ENCODE measurements at places on chromosomes 1 and 21.

DNA sequence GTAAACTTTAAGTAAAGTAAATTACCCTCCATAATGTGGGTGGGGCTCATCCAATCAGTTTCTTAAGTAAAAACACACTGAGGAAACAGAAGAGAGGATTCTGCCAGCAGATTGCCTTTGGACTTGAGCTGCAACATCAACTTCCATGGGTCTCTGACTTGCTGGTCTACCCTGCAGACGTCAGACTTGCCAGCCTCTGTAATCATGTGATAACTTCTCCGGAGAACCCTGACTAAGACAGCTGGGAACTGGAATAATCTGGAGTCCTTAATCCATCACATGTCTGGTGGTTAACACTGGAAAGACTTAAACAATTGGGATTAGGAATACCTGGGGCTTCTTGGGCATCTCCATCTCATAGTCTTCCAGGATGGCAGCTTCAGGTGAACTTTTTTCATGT, 13.2 kb upstream of the CEP350 start:
- no peak for DNase-seq

- DNase-seq: no peak
Observed at GRCh38 chr1:19044975-19045831, 88.7 kb upstream of the IFFO2 start.

DNA sequence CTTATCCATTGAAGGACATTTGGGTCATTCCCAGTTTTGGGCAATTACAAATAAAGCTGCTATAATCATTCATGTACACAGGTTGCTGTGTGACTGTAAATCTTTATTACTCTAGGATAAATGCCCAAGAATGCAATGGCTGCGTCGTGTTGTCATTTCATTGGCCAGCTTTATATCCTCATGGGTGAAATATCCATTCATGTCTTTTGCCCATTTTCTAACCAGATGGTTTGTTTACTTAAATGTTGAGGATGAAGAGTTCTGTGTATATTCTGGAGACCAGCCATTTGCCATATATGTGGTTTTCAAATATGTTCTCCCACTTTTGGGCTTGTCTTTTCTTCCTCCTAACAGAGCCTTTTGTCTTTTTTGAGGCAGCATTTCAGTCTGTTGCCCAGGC, 25.3 kb downstream of the TRIM11 start:
- DNase-seq: no peak

DNA sequence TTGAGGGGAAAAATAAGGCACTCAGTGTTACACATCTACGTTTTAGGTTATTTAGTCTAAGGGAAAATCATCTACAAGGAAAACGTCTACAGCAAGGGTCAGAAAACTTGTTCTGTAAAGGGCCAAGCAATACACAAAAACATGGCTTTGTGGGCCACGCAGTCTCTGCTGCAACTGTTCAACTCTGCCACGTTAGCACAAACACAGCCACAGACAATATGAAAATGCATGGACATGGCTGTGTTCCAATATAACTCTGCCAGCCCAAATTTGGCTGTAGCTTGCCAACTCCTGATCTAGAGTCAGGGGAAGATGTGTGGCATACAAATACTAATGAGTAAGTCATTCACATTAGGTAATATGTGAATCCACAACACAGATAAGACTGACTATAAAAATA, 40.7 kb downstream of the COA6 start:
- DNase-seq: no peak

DNA sequence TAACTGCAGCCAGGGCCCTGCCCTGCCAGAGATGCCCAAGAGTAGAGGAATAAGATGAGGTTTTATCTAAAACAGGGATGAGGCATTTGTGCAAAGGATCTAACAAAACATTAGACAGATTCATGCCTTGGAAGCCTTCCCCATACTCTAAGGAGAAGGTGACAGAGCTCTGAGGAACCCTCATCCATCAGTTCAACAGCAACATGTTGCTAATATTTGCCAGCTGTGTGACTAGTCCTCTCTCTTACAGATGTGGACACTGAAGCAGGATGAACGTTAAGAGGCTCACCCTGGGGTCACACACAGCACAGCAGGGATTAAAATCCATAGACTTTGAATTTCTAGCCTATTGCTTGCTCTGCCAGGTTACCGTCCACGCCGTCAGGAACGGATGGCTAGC, 99.0 kb downstream of the ZBTB18 start:
- DNase-seq: no peak

- DNase-seq: no peak
Observed at GRCh38 chr1:111812306-111812705, 56.6 kb downstream of the DDX20 start.

GRCh38 chr1:87968197-87968955, 639.7 kb downstream of the LMO4 start:
- peak; percentile 44 for DNase-seq

GRCh38 chr1:93965888-93966287, 56.7 kb upstream of the GCLM start:
- no peak for DNase-seq

- no peak for DNase-seq
Observed at GRCh38 chr1:20172033-20172590, 13.8 kb upstream of the UBXN10 start.

GRCh38 chr1:46618754-46619415, 2.3 kb upstream of the MOB3C start:
- no peak for DNase-seq

GRCh38 chr1:221548942-221549341, 192.9 kb downstream of the DUSP10 start:
- no peak for DNase-seq

GRCh38 chr1:77282866-77283539, 1.2 kb downstream of the AK5 start:
- no peak for DNase-seq

- no peak for DNase-seq
Observed at GRCh38 chr1:14970799-14971141, 182.8 kb upstream of the TMEM51 start.

DNA sequence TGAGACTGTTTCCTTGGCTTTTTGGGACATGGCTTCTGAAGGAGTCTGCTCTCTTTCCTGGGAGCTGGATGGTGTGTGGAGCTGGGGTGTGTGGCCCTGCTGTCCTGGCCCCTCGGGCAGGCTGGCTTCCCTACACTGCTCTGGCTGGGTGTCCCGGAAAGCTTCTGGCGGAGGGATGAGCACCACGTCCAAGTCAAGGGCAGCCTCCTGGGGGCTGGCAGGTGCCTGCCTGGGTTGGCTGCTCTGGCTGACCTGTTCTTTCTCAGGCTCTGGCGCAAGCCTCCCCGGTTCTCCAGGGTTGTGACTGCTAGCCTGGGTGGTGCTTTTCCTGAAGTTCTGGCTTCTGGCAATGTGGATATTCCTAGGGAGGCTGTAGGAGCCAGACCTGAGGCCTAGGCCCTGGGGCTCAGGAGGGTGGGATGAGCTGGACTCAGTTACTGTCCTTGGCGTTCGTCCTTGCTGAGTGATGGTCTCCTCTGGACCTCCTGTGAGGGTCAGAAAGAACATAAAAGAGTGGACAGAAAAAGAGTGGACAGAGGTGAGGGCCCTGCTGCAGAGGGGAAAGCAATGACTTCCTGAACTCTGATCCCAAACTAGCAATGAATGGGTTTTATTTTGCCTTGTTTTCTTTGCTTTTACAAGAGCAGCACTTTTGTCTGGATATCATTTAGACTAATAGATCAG, 9.4 kb downstream of the C1orf116 start:
- DNase-seq: no peak

DNA sequence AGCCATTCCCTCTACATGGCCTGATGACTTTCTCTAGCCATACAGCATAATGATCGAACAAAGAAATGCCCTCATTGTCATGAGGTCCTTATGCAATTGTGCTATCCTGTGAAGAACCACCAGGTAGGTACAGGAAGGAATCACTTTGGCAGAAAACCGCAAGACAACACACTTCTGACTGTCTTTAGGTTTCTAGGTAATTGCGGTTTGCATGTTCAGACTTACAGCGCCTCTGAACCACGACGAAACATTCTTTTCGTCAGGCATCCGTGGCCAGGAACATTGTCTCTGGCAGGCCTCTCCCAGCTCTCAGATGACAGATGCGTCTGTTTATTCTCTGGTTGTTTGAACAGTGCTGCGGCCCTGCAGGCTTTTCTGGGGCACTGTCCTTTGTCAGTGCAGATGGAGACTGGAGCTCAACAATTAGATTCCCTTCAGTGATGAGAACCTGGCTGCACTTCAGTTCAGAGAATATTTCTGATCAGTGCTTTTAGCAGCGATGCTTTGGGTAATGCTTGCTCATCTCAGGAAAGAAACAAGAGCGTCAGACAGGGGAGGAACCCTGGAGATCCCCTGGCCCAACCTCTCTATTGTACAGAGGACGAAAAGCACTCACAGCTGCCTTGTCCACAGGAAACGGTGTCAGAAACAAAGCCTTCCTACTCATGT, 63.4 kb downstream of the B3GALT5 start:
- DNase-seq: no peak

GRCh38 chr1:234758851-234759250, 148.9 kb upstream of the IRF2BP2 start:
- DNase-seq: no peak

GRCh38 chr1:185864331-185864730, 130.1 kb downstream of the HMCN1 start:
- no peak for DNase-seq

DNA sequence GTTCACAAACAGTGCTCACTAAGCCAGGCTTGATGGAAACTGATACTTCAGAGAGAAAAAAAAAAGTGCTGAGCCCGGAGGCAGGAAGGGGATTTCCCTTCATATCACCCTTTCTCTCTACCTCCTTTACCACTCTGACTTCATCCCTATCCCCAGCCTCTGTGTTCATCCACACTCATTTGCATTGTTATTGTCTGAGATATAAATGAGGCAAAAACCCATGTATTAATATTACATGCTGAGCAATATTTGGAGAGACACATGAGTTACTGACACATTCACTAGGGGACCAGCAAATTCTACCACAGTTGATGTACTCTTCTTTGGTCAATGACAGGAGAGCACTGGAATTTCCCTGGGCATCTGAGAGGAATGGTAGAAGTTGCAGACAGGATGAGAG, 175.8 kb downstream of the TNFSF18 start:
- no peak for DNase-seq

DNA sequence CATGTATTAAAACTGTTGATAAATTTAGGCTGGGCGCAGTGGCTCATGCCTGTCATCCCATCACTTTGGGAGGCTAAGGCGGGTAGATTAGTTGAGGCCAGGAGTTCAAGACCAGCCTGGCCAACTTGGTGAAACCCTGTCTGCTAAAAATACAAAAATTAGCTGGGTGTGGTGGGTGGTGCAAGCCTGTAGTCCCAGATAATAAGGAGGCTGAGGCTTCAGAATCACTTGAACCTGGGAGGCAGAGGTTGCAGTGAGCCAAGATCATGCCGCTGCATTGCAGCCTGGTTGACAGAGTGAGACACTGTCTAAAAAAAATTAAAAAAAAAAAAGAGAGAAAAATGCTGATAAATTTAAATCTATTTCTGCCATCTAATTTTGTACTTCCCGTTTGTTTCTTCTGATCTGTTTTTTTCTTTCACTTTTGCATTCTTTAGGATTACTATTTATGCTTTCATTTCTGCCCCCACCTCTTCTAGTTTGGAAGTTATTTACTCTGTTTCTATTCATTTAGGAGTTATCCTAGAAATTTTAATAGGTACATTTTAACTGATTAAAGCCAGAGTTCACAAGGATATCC, 3.2 kb upstream of the DENND1B start:
- DNase-seq: no peak

GRCh38 chr1:227422581-227422980, 104.3 kb upstream of the CDC42BPA start:
- no peak for DNase-seq

DNA sequence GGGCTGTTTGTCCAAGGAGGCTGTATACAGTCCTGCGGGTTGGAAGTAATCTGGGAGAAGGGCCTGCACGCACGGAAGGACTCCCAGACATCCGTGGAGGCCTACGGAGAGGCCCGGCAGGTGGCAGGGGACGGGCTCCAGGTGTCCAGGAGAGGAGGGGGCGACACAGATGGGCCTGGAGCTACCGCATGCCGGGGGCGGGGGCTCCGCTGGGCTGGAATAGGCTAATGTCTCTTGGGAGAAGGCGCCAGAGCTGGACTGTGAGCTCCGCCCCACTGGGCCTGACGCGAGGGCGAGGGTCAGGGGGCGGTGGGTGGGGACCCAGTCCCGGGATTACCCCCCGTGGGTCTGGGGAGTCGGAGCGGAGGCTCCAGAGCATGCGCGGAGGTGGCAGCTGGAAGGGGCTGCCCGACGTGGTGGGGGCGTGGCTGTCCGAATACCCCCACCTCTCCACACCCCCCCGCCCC, 659 bp downstream of the AGO1 start:
- peak; percentile 66 for DNase-seq

DNA sequence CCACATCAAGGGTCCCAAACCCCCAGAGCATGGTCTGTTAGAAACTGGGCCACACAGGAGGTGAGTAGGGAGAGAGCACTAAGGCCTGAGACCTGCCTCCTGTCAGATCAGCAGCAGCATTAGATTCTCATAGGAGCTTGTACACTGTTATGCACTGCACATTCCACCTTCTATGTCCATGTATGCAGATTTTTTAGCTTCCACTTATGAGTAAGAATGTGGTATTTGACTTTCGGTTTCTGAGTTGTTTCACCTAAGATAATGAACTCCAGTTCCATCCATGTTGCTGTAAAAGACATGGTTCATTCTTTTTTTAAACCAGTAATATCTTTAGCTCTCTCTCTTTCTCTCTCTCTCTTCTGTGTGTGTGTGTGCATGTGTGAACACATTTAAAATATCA, 663 bp upstream of the GBP6 start:
- DNase-seq: no peak

DNA sequence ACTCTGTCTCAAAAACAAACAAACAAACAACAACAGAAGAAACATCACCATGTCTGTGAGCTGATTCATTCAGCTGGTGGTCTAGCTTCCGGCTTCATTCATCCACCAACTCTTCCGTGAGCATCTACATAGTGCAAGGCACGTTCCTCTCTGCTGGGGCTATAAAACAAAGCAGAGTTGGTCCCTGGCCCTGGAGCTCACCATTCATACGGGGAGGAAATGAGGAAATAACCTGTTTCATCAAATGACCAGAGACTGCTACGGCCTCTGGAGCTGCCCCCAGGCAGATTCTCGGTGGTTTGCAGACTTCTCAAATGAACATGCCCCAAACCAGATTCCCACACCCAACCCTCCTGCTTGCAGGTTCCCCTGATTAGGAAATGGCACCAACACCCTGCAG, 41.0 kb upstream of the ID3 start:
- DNase-seq: no peak

DNA sequence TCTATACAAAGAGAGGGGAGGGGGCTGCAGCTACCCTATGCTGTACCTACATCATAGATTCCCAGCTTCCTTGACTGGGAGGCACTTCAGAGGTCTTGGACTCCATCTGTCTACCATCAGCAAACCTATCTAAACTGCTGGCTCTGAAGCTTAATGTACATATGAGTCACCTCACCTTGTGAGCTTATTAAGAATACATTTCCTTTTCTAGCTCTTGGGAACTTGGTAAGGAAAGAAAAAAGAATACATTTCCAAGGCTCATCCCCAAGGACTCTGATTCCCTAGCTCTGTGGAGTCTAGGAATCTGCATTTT, 50.0 kb upstream of the PRELP start:
- DNase-seq: no peak

GRCh38 chr1:230819976-230820375, 48.3 kb downstream of the C1orf198 start:
- DNase-seq: no peak

All from HEK293T (cell line).